RCC 7860 (cell line): ENCODE measurements at places on chromosomes 2 and 18.

GRCh38 chr2:974054-974453 lies 23.4 kb downstream of the SNTG2 start:
- no peak for DNase-seq

DNA sequence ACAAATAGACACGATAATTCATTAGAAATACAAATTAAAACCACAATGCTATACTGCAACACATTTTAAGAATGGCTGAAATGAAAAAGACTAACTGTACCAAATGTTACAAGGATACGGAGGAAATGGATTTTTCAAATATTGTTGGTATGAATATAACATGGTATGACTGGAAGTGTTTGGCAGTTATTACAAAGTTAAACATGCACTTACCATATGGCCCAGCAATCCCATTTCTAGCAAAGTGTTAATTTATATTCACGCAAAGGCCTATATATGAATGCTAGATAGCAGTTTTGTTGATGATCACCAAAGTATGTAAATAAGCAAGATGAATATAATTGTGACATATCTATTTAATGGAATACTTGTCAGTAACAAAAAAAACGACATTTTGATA lies 497.8 kb upstream of the FSIP2 start:
- DNase-seq, result no peak

DNA sequence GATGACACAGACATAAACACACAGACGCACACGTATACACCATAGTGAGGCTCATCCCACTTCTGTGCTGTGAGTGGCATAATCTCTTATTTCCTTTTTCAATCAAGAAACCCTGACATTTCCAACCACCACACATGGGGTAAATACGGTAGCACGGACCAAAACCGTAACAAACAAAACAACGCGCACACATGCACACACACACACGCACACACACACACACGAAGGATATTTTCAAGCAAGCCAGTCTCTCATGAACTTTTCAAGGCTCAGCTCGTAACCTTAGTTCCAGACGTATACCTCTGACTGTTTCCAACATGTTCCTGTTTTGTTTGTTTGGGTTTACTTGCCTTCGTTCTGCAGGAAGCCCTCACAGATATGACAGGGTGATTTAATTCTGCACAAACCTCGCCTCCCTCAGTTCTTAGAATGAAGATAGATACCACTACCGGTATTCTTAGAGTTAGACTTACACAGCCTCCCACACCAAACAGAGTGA lies 119.8 kb downstream of the BCL2 start:
- DNase-seq, result no peak

GRCh38 chr18:49966090-49966489 lies 152.8 kb upstream of the ACAA2 start:
- peak; percentile 42 for DNase-seq

DNA sequence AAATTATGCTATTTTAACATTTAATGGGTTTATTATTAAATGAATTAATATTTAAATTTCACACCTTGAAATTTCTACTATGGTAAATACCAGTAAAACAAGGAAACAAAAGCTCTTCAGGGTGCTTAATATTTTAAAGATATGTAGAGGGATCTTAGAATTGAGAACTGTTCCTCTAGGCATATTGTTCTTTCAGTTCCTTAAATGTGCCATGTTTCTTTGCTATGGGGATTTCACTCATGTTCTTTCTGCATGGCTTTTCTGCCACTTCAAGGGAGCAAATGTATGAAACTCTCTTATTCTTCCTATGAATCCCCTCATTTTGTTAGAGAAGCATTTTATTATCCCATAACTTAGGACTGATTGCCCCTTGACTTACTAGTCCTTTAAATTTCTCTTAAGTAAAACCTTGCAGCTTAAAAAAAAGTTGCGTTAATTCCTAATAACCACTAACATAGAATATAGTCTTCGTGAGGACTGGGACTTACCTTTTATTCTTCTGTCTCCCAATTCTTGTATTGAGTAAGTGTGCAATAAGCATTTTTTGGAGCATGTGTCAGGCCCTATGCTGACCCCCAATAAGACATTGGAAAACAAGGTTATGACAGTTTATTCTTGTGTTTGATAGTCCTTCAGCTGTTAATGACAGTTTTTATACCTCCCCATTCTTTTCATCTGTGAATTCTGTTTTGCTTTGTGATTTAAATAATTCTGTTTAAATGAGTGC lies 95.7 kb downstream of the BIRC6 start:
- no peak for DNase-seq

- DNase-seq, result peak; percentile 88
These were observed 86.2 kb downstream of the METTL8 start for GRCh38 chr2:171347591-171348032.

- DNase-seq, result no peak
These were observed 339.3 kb downstream of the HRH4 start for GRCh38 chr18:24799720-24800119.
